Cardiac muscle cell (in vitro differentiated cells and primary cell): ENCODE measurements at places on chromosomes 3 and 15. TPM values are rescaled to one million over a fixed set of nuclear protein-coding genes. Genes with fewer than 3 reads are reported as not detected.

DNA sequence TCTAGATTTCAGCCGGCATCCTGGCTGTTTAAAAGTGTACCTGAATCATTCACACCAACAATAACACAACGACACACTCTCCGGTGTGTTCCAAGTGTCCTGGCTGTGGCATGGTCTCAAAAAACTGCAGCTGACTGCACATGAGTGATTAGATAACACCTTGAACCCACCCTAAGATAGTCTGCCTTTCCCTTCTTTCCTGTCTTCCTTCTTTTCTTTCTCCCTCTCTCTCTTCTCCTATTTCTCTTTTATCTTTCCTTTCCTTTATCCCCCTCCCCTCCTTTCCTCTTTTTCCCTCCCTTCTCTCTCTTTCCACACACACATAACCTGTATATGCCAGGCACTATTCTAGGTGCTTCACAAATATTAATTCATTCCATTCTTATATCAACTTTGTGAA is 1.2 kb upstream of the FAH start:
- H3K27me3 ChIP-seq = no peaks in the 10 kb centered on the region
- H3K4me3 ChIP-seq = no peak overlapping the region
- H3K4me1 ChIP-seq = peaks cover 19% of the 10 kb centered on the region
- no peak for DNase-seq
- H3K36me3 ChIP-seq = no peaks in the 10 kb centered on the region

GRCh38 chr3:10968401-10968800 is 24.1 kb upstream of the SLC6A1 start:
- H3K36me3 ChIP-seq = no peaks in the 10 kb centered on the region
- no peak overlapping the region for H3K4me3 ChIP-seq
- H3K27me3 ChIP-seq = peaks cover 21% of the 10 kb centered on the region

DNA sequence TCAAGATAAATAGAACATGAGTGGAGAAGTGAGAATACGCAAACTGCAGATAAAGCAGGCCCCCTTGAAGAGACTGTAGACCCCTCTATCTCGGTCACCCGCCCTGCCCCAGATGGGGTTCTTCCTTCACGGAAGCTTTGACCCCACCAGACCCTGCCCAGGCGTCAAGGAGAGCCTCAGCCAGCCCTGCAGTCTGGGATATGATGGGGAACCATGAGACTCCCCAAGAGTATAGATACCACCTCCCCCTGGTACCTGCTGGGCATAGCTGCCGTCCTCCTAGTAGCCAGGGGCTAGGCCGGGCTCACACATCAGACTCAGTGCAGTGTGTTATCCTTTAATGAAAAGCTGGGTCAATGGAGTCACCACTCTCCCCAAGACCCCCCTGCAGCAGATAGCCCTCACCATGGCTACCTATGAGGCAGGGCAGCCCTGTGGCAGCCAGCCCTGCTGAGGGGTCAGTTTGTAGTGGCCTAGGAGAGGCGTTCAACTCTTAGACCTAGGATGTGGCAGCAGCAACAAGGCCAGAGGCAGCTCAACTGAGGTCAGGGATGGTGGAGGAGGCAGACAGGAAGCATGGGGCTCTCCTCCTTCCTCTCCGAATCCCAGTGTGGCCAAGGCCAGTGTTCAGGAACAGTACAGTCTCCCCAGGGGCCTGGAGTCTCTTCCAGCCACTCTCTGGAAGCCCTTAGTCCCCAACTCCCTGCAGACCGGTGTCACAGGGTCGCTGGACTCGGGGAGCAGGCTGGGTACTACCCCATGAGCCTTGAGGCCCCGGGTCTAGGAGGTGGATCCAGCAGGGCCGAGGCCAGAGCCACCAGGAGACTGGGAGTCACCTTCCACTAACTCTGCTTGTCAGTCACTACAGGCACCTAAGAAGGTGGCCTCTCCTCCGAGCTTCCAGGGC is 26.1 kb downstream of the PLXNB1 start:
- no peaks in the 10 kb centered on the region for H3K27me3 ChIP-seq
- H3K4me1 ChIP-seq = no peaks in the 10 kb centered on the region
- H3K36me3 ChIP-seq = no peaks in the 10 kb centered on the region

DNA sequence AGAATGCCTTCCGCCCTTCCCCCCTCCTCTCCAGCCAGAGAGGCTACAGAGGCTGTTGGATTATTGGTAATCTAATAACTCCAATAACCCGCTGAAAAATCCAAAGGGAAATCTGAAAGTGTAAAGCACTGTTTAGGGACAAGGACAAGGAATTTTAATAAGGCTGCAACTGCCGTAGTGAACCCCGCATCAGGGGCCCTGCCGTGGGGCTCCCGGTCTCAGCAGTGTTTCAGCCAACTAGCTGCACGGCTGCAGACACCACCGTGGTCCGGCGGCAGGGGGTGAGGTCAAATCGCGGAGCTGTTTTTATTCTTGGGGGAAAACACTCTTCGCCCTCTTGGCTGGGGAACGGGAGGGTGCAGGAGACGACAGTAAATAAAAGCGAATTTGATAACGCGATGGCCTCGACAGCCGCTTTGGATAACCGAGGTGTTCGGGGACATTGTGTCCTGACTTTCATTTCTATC is 6.1 kb downstream of the BCL6 start:
- H3K4me1 ChIP-seq = peaks cover 11% of the 10 kb centered on the region
- no peak overlapping the region for H3K27ac ChIP-seq
- H3K4me3 ChIP-seq = peak overlapping the region; percentile 37
- no peaks in the 10 kb centered on the region for H3K36me3 ChIP-seq
- no peak for DNase-seq
- no peaks in the 10 kb centered on the region for H3K27me3 ChIP-seq

ATP10A gene
- total RNA-seq = not detected in 2 replicates

GRCh38 chr3:114624571-114625181 is 330.8 kb downstream of the TIGIT start:
- peak; percentile 97 for DNase-seq
- no peaks in the 10 kb centered on the region for H3K36me3 ChIP-seq
- H3K27ac ChIP-seq = peak overlapping the region; percentile 57

DNA sequence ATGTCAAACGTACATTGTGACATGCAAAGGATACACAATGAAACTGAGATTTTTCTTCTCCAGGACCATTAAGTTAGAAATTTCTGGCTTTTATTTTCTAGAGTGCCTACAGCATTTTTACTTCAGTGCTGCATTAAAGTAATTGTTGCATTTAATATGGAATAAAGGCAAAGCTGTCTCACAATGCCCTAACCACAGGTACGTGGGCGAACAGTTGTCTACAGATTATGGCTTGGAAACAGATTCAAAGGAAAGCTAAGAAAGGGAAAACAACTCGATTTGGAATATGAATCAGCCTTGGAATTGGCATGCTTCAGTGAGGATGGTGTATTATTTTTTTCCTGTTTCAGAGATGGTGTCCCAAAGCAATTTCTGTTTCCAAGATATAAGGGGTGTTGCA is 79.1 kb upstream of the TUSC7 start:
- no peak overlapping the region for H3K4me3 ChIP-seq
- H3K36me3 ChIP-seq = no peaks in the 10 kb centered on the region
- H3K4me1 ChIP-seq = no peaks in the 10 kb centered on the region
- H3K27ac ChIP-seq = no peak overlapping the region

- no peak overlapping the region for H3K4me3 ChIP-seq
- no peak overlapping the region for H3K27ac ChIP-seq
- H3K27me3 ChIP-seq = no peaks in the 10 kb centered on the region
- no peaks in the 10 kb centered on the region for H3K4me1 ChIP-seq
Measured at GRCh38 chr15:69661871-69662644, 209.4 kb downstream of the RPLP1 start.

TUSC7 gene
- total RNA-seq = not detected in 2 replicates

PIERCE2 gene
- total RNA-seq = 7.7 and 8.6 TPM in 2 replicates

DNA sequence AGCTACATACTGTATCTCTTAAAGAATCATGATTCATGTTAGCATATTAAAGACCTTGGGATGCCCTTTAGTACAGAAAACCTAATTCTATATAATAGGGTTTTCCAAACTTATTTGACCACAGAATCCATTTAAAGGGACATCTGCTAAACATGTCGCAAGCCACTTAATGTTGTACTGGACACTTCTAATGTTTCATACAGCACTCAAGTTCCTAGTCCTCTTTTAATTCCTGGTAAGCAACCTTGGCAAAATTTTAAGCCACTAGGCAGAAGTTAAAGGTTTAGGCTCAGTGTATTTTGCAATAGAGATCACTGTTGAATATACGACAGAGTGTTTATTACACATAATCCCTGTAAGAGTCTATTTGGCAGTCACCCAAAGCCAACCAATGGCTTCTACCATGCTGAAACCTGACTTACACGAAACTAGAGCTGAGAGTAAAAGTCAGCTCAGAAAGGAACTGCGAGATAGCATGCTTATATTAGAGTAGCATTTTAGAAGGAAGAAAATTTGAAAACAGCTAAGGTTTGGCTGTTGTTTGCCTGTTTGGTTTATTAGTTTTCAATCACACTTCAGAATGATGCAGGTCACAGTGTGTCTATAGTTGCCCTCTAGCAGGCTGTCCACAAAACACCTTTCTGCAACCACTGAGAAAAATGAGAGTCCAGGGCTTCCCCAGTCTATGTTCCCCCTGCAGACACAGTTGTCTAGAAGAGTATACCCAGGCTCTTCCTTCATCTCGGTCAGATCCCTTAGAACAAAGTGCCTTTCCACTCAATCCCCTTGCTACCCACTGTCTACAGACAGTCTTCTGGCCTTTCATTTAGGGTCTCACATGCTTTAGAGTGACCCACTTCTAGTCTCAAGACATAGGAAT is 104.4 kb downstream of the FMN1 start:
- H3K4me1 ChIP-seq = peaks cover 31% of the 10 kb centered on the region
- no peak overlapping the region for H3K27ac ChIP-seq
- H3K36me3 ChIP-seq = no peaks in the 10 kb centered on the region
- H3K27me3 ChIP-seq = no peaks in the 10 kb centered on the region
- H3K4me3 ChIP-seq = no peak overlapping the region

LRRC3B gene
- total RNA-seq = 0.09 and 0.42 TPM in 2 replicates

DNA sequence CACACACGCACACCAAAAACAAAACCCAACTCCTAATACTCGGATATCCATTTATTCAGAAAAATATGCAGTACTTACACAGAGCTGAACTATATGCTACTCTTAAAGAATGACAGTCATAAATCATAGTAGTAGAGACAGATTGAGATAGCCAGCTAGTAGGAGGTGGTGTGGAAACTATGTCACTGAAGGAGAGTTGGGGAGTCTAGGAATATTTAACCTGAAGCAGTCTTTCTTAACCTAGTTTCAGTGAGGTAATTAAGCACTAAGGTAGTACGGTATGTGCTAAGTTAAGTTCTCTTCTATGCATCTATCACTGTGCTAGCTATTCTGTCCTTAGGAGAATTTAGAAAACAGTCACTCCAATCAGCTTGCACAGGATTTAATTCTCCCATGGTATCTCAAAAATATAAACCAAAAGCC is 54.2 kb downstream of the ANKRD28 start:
- H3K27ac ChIP-seq = no peak overlapping the region
- DNase-seq = no peak
- H3K4me1 ChIP-seq = no peaks in the 10 kb centered on the region

GRCh38 chr3:79162653-79163052 is 605.1 kb downstream of the ROBO1 start:
- no peak overlapping the region for H3K4me3 ChIP-seq
- no peaks in the 10 kb centered on the region for H3K27me3 ChIP-seq
- no peaks in the 10 kb centered on the region for H3K4me1 ChIP-seq
- H3K27ac ChIP-seq = no peak overlapping the region
- DNase-seq = no peak

GRCh38 chr3:28590860-28591259 is 242.2 kb upstream of the AZI2 start:
- no peak overlapping the region for H3K27ac ChIP-seq
- no peak for DNase-seq
- no peak overlapping the region for H3K4me3 ChIP-seq
- H3K36me3 ChIP-seq = no peaks in the 10 kb centered on the region
- no peaks in the 10 kb centered on the region for H3K27me3 ChIP-seq

DNA sequence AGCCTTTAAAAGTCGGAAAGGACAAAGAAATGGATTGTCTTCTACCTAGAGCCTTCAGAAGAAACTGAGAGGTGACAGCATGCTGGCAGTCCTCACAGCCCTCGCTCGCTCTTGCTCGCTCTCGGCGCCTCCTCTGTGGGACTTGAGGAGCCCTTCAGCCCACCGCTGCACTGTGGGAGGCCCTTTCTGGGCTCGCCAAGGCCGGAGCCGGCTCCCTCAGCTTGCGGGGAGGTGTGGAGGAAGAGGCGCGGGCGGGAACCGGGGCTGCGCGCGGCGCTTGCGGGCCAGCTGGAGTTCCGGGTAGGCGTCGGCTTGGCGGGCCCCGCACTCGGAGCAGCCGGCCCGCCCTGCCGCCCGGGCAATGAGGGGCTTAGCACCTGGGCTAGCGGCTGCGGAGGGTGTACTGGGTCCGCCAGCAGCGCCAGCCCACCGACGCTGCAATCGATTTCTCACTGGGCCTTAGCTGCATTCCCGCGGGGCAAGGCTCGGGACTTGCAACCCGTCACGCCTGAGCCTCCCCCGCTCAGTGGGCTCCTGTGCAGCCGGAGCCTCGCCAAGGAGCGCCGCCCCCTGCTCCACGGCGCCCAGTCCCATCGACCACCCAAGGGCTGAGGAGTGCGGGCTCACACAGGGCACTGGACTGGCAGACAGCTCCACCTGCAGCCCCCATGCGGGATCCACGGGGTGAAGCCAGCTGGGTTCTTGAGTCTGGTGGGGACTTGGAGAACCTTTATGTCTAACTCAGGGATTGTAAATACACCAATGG is 953.8 kb upstream of the GBE1 start:
- no peak for DNase-seq
- H3K36me3 ChIP-seq = no peaks in the 10 kb centered on the region
- no peak overlapping the region for H3K4me3 ChIP-seq
- H3K4me1 ChIP-seq = no peaks in the 10 kb centered on the region
- no peaks in the 10 kb centered on the region for H3K27me3 ChIP-seq

CFAP100 gene
- total RNA-seq = not detected in 2 replicates

MED12L gene
- total RNA-seq = 3.3 and 6.9 TPM in 2 replicates

WDR93 gene
- total RNA-seq = 0.06 and 0.70 TPM in 2 replicates

DNA sequence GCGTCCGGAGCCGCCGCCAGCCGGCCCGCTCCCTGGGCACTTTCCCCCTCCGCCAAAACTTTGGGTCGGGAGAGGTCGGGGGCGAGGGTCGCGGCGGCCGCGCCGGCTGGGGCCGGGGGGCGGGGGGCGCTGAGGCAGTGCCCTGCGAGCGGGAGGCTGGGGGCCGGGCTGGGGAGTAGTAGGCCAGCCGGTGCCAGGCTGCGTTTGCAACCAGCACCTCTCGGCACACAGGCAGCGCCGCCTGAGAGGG is 452 bp downstream of the BBX start:
- no peaks in the 10 kb centered on the region for H3K27me3 ChIP-seq
- DNase-seq = peak; percentile 69
- peak overlapping the region; percentile 68 for H3K4me3 ChIP-seq
- H3K27ac ChIP-seq = peak overlapping the region; percentile 83
- H3K4me1 ChIP-seq = peaks cover 6% of the 10 kb centered on the region
- H3K36me3 ChIP-seq = peaks cover 14% of the 10 kb centered on the region

DNA sequence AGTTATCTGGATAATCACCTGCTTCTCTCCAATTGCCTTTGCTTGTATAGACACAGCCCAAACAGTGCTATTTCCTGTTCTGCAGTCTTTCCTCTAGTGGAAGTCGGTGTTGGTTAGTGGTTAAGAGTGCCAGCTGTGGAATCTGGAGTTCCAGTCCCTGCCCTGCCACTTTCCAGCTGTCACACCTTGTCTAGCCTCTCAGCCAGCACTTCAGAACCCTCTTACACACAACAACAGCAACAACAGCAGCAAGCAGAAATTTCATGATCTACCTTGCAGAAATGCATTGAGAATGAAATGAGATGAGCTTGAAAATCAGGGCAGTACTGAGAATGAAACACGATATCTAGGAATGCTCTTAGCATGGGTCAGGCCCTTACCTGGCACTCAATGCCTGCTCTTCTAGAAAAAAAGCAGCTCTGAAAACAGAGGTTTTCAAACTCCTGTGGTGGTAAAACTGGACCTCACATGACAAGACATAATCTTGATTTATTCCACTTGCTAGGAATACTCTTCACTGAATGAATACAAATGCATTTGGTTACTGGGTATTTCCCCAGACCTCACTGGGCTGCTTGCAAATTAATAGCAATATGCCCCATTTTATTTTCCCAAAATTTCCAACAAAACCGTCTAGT is 3.3 kb upstream of the WNT5A start:
- H3K27ac ChIP-seq = peak overlapping the region; percentile 26
- H3K4me1 ChIP-seq = peaks cover 6% of the 10 kb centered on the region
- DNase-seq = peak; percentile 70
- H3K4me3 ChIP-seq = no peak overlapping the region
- no peaks in the 10 kb centered on the region for H3K36me3 ChIP-seq
